ENCODE measurements at places on chromosomes 6 and 20. TPM values are rescaled to one million over a fixed set of nuclear protein-coding genes. Genes with fewer than 3 reads are reported as not detected.

DNA sequence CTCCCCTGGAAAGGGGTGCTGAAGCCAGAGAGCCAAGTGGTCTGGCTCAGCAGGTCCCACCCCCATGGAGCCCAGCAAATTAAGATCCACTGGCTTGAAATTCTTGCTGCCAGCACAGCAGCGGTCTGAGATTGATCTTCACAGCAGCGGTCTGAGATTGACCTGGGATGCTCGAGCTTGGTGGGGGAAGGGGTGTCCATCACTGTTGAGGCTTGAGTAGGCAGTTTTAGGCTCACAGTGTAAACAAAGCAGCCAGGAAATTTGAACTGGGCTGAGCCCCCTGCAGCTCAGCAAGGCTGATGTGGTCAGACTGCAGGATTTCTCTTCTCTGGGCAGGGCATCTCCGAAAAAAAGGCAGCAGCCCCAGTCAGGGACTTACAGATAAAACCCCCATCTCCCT, 41.3 kb upstream of the B3GAT2 start:
- no peak for DNase-seq
- H3K27ac ChIP-seq = no peak overlapping the region
- H3K4me3 ChIP-seq = no peak overlapping the region
- no peaks in the 10 kb centered on the region for H3K4me1 ChIP-seq
- H3K36me3 ChIP-seq = no peaks in the 10 kb centered on the region

GRCh38 chr20:62739581-62740285, 31.1 kb downstream of the NTSR1 start:
- peaks cover 24% of the 10 kb centered on the region for H3K27me3 ChIP-seq
- H3K4me1 ChIP-seq = peaks cover 52% of the 10 kb centered on the region
- H3K4me3 ChIP-seq = peak overlapping the region; percentile 70
- peak; percentile 90 for DNase-seq

DNA sequence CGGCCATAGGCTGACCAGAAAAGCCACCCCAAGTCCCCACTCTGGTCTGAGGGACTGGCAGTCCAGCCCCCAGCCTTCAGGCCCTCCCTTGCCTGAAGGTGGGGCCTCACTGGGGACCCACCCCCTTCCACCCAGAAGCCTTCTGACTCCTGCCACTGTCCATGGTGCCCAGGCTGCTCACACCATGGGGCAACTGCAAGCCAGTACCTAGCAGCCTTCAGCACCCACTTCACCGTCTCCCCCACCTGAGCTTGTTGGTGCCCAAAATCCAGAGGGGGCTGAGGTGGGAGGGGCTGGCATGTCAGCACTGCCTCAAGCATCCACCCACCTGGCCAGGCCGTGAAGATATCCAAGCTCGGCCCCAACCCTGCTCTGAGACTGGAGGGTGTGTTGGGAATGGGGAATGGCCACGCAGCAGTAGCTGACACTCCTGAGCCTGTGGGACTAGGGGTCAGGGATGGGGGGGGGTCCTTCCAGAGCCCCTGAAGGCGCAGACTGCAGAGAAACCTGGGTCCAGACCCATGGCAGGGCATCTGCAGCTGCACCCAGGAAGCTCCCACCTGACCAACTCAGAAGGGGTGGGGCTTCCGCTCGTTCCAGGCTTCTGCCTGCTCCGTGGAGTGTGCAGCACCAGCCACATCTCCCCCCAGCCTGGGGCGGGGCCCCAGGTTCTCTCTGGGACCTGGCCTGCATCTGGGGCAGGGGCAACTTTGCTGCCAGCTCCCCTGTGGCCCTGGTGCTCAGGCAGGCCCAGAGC, 942.1 kb upstream of the EPHA7 start:
- H3K36me3 ChIP-seq = no peaks in the 10 kb centered on the region
- no peak overlapping the region for H3K27ac ChIP-seq
- H3K4me3 ChIP-seq = no peak overlapping the region
- DNase-seq = no peak

Gene TCP11
- total RNA-seq = not detected

Data from activated CD8-positive, alpha-beta memory T cell treated with anti-CD3 and anti-CD28 coated beads, Interleukin-2, amount 10 ng/mL, durations not matched to agents 7 days and 5 days (primary cell).